ENCODE measurements at places on chromosomes 4 and X.

- DNase-seq, result no peak
Measured at GRCh38 chrX:18793601-18794089, 86.2 kb downstream of the PPEF1 start.

- DNase-seq, result no peak
Measured at GRCh38 chr4:171101845-171102244, 711.4 kb upstream of the GALNTL6 start.

DNA sequence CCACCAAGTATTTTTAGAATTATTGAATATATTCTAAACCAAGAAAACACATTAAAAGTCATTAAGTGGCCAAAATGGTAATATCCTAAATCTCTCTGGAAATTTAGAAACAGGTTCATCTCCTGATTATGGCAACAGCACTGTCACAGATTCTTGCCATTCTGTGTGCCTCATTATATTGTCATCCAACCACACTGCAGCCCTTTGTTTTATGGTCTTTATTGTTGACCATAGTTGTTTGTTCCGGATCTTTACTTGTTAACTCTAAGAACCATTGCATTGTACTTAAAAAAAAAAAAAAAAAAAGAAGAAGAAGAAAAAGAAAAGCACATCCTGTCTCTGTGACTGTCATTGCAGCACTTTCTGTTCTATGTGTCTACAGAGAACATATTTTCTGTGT, 822.1 kb upstream of the ADGRL3 start:
- DNase-seq, result no peak

DNA sequence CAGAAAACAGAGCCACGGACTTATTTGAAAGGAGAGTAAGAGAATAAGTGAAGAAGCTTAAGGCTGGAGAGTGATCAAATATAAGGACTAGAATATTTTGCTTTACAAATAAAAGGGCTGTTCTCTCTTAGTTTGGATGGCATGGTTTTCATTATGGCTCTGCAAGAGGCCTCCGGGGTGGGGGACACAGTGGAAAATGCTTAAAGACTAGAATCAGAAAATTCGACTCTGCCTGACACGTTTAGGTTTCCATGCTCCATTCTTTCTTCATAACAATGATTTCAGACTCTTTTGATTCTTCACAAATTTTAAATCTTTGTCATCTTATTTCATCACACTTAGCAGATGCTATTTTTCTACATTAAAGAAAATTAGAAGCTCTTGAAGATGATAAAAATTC, 632.4 kb upstream of the BOD1L1 start:
- no peak for DNase-seq

DNA sequence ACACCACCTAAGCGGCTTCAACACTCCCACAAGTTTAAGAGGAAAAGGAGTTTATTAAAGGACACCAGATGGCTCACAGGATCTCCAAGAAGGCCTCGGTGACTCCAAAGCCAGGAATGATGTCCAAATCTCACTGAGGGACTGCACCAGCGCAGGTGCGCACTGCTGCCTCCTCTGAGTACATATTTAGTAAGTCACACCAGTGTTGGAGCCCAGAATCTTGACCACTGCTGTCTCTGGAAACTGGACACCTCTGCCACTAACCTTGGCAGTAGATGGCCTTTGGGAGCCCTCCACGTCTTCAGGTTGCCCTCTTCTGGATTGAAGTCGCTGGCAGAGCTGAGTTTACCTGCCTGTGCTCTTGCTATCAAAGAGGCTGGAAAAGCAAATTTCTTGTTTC, 10.1 kb upstream of the RS1 start:
- no peak for DNase-seq

DNA sequence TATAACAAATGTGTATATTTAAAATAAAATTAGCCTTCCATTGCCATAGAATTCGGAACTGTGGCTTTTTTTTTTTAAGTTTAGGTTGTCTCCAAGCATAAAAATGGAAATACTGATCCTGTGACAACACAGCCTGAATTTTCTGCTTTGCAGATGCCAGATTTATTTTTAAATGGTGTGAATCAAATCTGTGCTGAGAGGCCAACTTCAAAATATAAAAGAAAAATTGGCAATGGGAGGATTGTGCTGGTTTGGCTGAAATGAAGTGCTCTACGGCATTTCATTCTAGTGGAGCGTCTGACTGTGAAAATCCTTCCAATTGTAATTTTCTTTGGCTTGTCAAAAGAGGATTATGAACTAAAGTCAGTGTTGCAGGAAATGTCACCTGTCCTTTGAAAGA, 580.3 kb upstream of the ZFP42 start:
- DNase-seq, result no peak

DNA sequence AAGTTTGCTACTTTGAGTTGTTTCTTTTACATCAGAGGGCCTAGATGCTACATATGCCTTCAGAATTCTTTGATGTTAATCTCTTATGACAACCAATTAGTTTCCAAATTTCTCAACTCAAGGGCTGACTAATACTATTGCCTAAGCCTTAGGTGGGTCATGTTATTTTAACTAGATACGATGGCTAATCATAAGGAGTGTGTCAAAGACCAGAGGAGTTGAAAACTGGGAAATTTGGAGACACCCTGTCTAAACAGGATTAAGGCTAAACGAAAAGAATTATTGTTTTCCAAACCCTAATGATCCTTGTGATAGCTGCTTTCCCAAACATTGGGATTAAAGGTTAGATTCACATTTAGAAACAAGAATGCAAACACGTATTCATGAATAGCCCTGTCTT, 228.5 kb downstream of the PCDH7 start:
- no peak for DNase-seq

DNA sequence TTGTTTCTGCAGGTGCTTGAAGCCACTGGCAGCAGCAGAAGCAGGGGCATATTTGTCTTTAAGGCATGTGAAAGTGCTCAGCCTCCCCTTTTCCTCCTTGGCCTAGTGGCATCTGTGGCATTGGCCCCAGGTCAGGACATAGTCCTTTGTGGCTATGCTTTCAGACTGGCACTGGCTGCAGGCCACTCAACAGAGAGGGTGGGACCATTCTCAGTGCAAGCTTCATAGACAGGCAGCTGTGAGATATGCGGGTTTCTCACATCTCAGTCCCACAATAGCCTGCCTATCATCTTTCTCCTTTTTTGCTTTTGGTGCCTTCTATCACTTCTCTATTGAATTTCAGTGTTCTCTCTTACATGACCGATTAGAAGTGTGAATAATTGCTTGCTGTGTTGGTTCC, 104.8 kb downstream of the ACTRT1 start:
- DNase-seq, result no peak

- DNase-seq, result no peak
Measured at GRCh38 chr4:46503739-46504138, 113.8 kb upstream of the GABRA2 start.

DNA sequence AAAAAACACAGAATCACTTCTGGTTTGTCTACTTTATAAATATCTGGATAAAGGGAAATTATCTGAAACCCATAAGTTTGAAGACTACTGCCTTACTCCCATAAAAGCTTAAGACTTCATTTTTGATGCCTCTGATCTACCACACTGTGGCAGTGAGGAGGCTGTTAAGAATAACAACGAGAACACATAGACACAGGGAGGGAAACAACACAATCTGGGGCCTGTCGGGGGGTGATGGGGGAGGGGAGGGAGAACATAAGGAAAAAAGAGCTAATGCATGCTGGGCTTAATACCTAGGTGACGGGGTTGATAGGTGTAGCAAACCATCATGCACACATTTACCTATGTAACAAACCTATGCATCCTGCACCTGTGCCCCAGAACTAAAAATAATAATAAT, 573.7 kb downstream of the GBA3 start:
- DNase-seq, result no peak

DNA sequence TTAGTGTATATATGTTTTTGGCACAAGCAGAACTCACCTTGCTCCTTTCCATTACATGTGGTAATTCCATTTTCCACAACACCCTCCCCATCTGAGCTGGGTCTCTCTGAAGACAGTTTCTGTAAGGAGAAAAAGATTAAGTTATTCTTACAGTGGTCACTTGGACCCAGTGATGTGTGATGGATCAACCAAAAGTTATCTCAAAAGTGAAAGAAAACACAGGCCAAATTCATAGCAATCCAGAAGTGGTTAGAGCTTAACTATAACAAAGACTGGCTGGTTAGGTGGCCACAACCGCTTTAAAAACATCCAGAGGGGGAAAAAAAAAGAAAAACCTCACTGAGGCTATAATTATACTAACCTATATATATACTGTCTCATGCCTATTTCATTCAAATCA, 123.7 kb downstream of the AFAP1 start:
- DNase-seq, result no peak

- no peak for DNase-seq
Measured at GRCh38 chrX:2401201-2401589, 99.6 kb downstream of the DHRSX start.

GRCh38 chr4:150827226-150827625, 187.9 kb downstream of the LRBA start:
- no peak for DNase-seq

- DNase-seq, result no peak
Measured at GRCh38 chr4:30462445-30463090, 257.6 kb upstream of the PCDH7 start.

GRCh38 chrX:111896148-111896547, 20.2 kb downstream of the TRPC5OS start:
- no peak for DNase-seq

- DNase-seq, result no peak
Measured at GRCh38 chr4:158754385-158755180, 14.2 kb upstream of the FNIP2 start.

DNA sequence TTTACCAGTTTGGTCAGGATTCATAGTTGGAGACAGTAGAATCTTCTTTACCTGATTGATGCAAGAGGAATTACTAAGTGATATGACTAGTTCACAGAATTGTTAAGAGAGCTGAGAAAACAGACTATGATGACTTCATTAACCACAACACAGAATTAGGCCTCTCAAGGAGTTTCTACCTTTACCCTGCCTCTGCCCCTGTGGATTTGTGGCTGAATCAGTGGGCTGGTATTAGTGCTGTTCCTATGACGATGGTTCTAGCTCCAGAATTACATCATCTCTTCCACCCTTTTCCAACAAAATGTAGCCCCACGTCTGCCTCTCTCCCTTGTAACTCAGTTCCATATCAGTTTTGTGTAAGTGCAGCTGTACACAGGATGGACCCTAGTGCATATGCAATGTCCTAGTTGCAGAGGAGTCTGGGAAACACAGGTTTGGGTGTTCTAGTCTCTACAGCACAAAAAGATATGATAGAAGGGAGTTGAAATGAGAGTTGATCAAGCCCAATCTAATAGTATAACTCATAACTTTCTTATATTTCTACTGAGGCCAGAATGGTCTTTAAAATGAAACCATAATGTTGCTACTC, 99.3 kb downstream of the ANXA5 start:
- no peak for DNase-seq

- DNase-seq, result no peak
Measured at GRCh38 chrX:101408532-101408841, 465 bp downstream of the HNRNPH2 start.

- DNase-seq, result no peak
Measured at GRCh38 chrX:15468036-15468435, 25.1 kb downstream of the PIR start.

GRCh38 chrX:103367502-103367901, 8.8 kb upstream of the BEX3 start:
- no peak for DNase-seq

DNA sequence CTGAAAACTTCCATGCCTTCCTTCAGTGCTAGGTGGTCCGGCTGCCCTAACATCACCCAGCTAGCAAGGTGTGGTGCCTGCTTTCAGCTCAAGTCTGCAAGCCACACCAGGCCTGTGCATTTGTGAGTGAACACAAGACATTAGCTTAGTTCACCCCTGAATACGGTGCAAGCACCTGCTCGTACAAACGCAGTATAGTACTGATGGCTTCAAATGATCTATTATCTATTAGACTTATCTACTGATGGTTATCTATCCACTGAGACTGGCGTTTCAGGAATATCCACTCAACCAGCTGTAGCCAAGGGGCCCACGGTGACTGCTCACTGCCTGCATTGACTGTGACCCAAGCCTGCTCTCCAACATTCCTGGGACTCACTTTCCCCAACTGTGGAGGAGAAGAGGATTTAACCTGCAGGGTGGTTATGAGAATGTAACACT, 155.9 kb downstream of the SHOX start:
- no peak for DNase-seq

Measured in stimulated activated CD8-positive, alpha-beta memory T cell treated with anti-CD3 and anti-CD28 coated beads, Interleukin-4, amount 100 ng/mL, for 1 hour (primary cell).